ENCODE measurements at places on chromosomes 7 and 10. TPM values are rescaled to one million over a fixed set of nuclear protein-coding genes. Genes with fewer than 3 reads are reported as not detected.

- DNase-seq: no peak
Measured at GRCh38 chr7:9645756-9646155, 1212.3 kb downstream of the NXPH1 start.

CAMK1D gene
- polyA plus RNA-seq: 1.1 TPM

- DNase-seq: no peak
Measured at GRCh38 chr10:113425541-113425951, 127.3 kb upstream of the HABP2 start.

GRCh38 chr10:59687657-59688056, 22.0 kb downstream of the SLC16A9 start:
- no peak for DNase-seq

- no peak for DNase-seq
Measured at GRCh38 chr7:107480932-107481331, 11.1 kb downstream of the GPR22 start.

LRIT1 gene
- polyA plus RNA-seq: not detected

DNA sequence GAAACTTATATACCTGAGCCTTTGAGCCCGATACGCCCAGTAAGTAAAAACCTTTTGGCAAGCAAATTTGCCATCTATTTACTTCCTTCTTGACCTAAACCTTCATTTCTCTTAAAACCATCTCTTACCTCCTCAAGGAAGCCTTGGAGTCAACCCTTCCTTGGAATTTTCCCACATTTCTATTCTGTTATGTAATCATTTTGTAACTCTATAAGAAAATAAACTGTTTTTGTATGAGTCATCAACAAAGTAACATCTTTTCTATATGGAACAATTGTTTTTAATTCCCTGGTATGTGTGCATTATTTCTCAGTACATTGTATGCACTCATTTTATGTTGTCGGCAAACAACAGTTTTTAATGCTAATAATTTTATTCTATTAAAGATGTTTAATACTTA, 162.0 kb downstream of the TEX36 start:
- no peak for DNase-seq

DNA sequence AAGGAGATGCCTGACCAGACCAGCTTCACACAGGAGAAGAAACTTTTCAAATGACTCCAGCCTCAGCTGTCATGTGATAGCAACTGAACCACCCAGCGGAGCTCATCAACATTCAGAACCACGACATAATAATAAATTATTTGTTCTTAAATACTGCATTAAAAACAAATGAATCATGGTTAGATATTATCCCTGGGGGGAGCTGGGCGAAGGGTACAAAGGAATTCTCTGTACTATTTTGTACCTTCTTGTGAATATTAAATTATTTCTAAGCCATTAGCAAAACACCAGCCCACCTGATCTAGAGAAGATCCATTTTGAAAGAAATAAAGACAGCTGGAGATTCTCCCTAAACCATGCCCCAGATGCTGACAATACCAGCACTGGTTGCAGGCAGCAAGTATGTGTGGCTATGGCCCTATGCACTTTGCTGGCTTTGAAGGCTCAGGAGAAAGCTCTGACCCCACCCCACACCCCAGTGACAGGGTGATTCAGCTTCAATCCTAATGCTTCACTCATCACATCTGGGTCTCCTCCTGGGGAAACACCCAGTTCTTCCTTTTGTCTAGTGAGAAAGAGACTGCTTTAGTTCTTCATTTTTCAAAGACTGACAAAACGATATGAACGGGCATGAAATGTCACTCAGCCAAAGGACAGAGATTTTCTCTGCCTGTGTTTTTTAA, 45.5 kb upstream of the NKX2-3 start:
- DNase-seq: no peak

DNA sequence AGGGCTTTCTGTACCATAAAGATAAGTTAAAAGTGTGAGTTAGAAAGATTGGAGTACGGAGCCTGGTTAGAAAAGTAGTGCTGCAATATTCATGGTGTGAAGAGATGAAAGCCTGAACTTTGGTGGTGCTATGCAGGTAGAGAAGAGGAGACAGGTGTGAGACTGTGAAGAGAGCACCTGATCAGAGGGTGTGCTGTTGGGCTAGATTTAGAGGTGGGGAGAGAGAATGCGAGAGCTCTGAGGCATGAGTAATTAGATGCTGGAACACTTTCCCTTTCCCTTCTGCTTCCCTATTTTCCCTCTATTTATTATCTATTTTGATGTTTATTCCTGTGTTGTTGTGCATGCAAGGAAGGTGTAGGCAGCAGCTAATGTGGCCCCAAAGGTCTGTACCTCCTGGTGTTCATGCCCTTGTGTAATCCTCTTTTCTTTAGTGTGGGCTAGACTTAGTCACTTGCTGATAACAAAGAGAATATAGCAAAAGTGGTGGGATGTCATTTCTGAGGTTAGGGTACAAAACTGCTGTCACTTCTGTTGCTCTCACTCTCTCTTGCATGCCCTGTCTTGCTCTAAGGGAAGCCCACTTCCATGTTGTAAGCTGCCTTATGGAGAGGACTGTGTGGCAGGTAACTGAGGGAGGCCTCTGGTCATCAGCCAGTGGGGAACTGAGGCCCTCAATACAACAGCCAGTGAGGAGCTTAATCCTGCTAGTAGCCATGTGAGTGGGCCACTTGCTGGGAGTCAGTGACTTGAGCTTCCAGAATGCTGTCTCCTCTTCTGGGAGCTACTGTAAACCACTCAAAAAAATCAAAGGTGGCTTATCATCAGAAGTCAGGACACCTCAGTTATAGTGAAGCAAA, 2.6 kb upstream of the ATXN7L1 start:
- no peak for DNase-seq

DUSP5 gene
- polyA plus RNA-seq: 9.0 TPM

- no peak for DNase-seq
Measured at GRCh38 chr7:78473021-78473420, 674.4 kb downstream of the PHTF2 start.

DNA sequence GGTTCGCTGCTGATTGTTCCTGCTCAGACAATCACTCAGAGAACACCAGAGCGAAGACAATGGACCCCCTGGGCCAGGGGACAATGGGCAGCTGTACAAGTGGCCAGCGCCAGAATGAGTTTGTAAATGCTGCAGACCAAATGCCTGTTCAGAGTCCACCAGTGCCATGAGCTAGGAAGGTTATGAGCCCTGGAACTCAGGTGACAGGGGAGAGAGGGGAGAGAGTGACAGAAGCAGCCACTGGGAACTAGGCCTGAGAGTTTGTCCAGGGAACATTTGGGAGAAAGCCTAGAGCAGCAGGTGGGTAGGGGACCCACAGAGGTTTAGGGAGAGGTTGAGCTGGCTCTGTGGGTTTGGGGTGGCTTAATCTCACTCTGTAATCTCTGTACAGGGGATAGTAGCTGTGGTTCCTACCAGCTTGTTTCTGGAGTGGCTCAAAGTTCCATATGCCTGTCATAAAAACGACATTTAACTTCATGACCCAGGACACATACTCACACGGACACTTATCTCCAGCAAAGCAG, 60.4 kb downstream of the C10orf105 start:
- DNase-seq: no peak

- DNase-seq: no peak
Measured at GRCh38 chr10:54577682-54578081, 223.3 kb downstream of the PCDH15 start.

DNA sequence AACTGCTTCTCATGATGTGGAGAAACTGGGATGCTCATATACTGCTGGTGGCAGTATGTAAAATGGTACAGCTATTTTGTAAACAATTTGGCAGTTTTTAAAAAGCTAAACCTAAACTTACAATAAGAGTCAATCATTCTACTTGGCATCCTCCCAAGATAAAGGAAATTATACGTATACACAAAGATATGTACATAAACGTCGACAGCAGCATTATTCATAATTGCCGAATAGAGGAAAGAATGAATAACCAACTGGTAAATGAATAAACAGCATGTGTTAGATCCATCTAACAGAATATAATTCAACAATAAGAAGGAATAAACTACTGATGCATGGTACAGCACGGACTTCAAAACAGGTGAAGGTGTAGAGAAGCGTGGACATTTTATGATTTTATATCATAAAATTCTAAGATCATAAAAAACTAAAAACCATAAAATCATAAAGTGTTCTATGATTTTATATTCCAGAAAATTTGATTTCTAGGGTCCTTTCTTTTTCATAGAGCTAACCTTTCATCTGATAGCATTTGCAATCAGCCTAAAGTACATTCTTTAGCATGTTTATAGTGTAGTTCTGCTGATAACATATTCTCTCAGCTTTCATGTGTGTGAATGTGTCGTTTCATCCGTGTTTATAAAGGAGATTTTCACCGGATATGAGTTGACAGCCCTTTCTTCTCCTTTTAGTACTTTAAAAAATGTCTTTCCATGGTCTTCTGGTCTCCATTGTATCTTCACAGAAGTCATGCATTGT, 261.5 kb downstream of the DIP2C start:
- no peak for DNase-seq

DNA sequence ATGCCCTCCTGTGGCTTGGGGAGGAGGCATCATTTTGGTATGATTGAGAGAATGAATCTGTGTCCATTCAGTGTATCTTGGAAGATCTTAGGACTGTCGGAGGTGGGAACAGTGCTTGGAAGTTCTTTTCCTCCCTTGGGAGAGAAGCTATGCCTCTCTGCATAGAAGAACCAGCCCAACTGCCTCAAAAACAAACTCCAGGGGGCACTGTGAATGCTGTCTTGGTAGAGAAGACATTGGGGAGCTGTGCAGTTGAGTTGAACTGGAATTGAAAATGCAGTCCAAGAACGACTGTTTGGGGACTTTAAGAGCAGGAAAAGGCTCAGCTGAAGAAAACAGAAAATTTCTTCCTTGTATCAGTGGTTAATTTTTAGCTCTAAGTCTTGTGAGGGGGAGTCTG, 4.9 kb upstream of the GJD4 start:
- no peak for DNase-seq

DNA sequence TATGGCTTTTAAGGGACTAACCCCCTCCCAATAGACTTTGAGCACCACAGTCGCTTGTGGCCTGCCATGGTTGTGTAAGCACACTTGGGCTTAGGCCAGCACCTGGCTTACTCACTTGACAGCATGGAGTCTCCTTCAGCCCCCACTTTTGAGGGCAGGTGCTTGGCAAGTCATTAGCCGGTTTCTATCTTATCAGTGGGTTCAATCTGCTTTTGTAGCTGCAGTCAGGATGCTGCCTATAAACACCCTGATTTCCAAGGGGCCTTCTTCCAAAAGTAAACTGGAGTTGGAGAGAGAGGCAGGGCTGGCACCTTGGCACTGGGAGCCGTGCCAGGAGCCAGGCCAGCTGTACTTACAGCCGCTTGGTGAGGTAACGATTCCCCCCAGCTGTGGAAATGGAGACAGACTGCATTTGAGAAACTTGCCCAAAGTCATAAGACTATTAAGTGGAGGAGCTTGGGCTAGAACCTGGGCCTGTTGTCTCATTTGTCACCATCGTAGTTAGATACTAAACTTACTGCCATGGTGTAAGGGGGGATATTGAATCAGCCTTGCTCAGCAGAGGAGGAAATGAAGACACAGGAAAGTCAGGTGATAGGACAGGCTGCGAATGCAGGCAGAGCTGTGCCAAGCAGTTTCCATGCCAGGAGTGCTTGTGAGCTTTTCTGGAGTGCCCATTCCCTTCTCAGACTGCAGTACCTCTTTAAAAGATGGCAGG, 92.2 kb upstream of the EFCAB10 start:
- no peak for DNase-seq

MAT1A gene
- 2.9 TPM for polyA plus RNA-seq

DNA sequence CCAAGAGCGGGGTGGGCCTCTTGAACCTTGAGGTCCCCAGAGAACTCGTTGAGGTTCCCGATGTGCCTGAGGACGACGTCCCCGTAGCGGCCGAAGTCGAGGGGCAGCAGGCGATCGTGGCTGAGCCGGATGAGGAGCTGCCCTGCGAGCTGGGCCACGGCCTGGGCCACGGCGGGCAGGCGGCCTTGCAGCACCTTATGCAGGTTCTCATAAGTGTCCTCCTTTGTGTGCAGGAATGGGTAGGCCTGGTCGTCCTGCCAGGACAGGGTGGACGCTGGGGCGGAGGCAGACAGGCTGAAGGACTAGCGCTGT, 14.2 kb downstream of the TFR2 start:
- DNase-seq: no peak

FLNC gene
- polyA plus RNA-seq: 2.8 TPM

CDK13 gene
- polyA plus RNA-seq: 15.5 TPM

ZC3HAV1 gene
- polyA plus RNA-seq: 11.1 TPM

- no peak for DNase-seq
Measured at GRCh38 chr10:116669080-116669479, 48.3 kb downstream of the PNLIPRP2 start.

All from kidney (tissue), 22 donors.